Keratinocyte (primary cell): ENCODE measurements at places on chromosomes 5 and 9.

- no peak for DNase-seq
Observed at GRCh38 chr5:90921418-90921973, 362.9 kb downstream of the ADGRV1 start.

DNA sequence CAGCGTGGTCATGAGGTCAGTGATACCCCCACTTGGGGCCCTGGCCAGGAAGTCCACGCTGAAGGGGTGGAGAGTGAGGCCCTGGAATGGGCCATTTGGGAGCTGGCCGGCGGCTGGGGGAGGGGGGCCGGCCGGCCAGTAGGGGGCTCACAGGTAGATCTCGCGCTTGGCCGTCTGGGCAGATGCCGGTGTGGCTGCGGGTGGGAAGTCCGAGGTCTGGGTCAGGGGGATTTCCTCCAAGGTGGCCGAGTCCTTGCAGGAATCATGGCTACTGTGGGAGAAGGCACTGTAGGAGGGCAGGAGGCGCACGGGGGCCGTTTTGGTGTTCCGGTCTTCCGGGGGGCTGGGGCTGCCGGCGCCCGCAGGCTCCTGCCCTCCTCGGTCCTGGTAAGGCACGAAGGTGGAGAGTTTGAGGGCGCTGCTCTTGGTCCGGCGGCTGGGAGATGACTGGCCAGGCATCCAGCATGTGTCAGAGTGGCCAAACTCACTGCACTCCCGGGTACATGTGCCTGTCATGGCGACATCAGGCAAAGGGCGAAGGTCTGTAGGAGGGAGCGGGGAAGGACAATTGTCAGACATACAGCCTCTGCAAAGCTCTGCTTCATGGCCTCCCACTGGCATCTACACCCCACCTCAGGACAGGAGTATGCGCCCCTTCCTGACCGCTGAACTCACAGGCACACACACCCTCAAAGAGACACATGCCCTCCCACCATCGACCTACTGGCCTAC is 24.1 kb downstream of the PCDH1 start:
- DNase-seq: no peak

- no peak for DNase-seq
Observed at GRCh38 chr5:59401637-59402036, 491.9 kb downstream of the PDE4D start.

DNA sequence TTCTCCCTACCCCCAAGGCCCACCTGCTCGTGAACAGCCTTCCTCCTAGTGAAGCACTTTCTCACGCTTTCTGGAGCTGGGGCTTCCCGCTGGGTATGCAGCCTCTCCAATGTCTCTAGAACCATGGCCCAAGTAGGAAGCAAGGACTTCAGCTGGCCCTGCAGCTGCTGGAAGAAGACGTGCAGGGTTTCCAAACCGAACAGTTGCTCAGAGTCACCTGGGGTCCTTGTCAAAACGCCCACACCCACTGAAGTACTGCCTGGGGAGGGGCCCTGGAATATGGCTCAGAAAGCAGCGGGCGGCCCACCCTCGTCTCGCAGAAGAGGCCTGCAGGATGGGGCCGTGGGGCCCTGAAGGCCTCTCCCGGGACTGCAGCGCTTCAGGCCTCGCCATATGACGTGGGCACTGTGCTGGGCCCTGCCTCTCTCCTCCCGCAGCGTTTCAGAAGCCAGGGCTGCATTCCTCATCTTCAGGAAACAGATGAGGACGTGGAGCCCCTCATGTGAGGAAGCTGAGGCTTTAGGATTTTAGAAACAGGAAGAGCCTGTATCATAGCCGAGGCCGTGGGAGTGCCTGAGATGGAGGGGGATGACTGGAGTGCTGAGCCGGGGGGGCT is 116.0 kb upstream of the LMX1B start:
- DNase-seq: no peak

DNA sequence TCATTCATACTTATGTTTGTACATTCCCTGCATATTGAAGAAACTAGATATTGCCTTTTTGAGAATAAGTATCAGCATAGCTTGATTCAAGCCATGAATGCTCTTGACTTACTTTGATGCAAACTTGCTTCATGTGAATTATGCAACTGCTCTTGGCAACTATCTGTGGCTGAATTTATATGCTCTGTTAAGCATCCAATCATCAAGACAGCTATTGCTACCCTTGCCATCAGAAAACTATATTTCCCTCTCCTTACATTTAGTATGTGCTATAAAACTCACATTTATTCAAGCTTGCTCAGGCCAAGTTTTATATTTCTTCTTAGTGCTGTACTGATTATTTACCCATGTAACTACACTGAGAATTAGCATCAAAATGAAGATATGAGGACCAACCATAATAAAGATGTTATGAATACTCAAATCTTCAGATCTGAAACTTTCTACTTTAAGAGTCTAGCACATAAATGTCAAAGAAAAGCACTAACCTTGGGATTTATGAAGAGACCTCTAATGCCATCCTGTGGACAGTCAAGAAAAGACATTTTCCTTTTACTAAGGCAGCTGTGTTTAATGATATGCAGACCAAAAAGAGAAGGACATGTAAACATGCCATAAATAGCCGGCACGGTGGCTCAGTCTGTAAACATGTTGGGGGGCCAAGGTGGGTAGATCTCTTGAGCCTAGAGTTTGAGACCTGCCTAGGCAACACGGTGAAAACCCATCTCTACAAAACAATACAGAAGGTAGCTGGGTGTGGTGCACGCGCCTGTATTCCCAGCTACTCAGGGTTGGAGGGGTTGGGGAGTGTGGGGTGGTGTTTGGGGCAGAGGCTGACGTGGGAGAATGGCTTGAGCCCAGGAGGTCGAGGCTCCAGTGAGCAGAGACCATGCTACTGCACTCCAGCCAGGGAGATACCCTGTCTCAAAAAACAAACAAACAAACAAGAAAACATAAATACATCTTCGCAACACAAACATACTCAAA is 267.0 kb upstream of the TYRP1 start:
- no peak for DNase-seq

- DNase-seq: no peak
Observed at GRCh38 chr5:158822099-158822498, 277.6 kb downstream of the EBF1 start.
